ENCODE measurements at places on chromosomes 2 and 18. TPM values are rescaled to one million over a fixed set of nuclear protein-coding genes. Genes with fewer than 3 reads are reported as not detected.
A peak's percentile ranks its signal among the peaks of the same experiment; 100 is the strongest.

The ANKRD30B gene
- 0.57 TPM for total RNA-seq

The APLF gene
- 1.4 TPM for total RNA-seq

The GALNT13 gene
- total RNA-seq = 0.05 TPM

The LIMS2 gene
- total RNA-seq = 2.0 TPM

The RNF144A gene
- 1.5 TPM for total RNA-seq

The ATRAID gene
- total RNA-seq = 404 TPM

The MOGAT1 gene
- total RNA-seq = not detected

The ZDBF2 gene
- 9.1 TPM for total RNA-seq

The OR6B2 gene
- not detected for total RNA-seq

The TEX261 gene
- total RNA-seq = 61.5 TPM

The TMEM37 gene
- not detected for total RNA-seq

DNA sequence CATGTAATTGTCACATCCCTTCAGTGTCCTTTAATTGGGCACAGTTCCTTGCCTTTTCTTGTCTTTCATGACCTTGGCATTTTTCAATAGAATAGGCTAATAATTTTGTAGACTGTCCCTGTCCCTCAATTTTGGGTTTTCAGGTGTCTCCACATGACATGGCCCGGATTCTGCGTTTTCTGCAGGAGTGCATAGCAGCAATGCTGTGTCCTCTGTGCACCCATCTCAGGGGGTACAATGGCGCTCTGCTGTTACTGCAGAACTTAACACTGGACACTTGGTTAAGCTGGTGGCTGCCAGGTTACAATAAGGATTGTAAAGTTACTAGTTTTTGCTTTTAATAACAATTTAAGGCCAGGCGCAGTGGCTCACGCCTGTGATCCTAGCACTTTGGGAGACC lies 51.3 kb downstream of the INPP5D start:
- DNase-seq = no peak

DNA sequence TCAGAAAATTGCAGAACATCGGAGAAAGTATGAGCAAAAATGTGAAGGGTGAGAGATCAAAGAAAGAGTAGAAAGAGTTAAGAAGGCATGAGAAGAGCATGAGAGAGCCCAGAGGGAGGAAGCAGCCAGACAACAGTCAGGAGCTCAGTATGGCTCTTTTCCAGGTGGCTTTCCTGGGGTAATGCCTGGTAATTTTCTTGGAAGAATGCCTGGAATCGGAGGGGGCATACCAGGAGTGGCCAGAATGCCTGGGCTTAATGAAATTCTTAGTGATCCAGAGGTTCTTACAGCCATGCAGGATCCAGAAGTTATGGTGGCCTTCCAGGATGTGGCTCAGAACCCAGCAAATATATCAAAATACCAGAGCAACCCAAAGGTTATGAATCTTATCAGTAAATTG lies 271.8 kb upstream of the TFPI start:
- DNase-seq = peak; percentile 83

DNA sequence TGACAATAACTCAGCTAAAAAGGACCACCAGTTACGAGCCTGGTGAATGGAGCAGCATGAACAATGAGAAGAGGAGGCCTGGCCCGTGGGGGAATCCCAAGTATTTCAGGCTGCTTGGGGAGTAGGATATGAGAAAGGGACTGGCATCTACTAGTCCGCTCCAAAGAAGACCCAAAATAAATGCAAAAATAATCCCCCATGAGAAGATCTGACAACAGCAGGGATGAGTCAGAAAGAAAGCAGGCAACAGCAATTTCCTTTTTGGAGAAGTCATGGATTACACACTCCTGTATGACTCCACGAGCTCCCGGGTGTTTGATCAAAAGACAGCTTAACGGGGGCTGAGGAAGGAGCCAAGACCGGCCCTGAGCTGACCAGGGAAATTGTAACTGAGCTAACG lies 111.4 kb downstream of the SOX11 start:
- DNase-seq = no peak

- no peak for DNase-seq
Observed at GRCh38 chr18:48868468-48869466, 82.0 kb downstream of the SMAD7 start.

GRCh38 chr2:24618144-24618543 lies 127.1 kb downstream of the NCOA1 start:
- DNase-seq = no peak

DNA sequence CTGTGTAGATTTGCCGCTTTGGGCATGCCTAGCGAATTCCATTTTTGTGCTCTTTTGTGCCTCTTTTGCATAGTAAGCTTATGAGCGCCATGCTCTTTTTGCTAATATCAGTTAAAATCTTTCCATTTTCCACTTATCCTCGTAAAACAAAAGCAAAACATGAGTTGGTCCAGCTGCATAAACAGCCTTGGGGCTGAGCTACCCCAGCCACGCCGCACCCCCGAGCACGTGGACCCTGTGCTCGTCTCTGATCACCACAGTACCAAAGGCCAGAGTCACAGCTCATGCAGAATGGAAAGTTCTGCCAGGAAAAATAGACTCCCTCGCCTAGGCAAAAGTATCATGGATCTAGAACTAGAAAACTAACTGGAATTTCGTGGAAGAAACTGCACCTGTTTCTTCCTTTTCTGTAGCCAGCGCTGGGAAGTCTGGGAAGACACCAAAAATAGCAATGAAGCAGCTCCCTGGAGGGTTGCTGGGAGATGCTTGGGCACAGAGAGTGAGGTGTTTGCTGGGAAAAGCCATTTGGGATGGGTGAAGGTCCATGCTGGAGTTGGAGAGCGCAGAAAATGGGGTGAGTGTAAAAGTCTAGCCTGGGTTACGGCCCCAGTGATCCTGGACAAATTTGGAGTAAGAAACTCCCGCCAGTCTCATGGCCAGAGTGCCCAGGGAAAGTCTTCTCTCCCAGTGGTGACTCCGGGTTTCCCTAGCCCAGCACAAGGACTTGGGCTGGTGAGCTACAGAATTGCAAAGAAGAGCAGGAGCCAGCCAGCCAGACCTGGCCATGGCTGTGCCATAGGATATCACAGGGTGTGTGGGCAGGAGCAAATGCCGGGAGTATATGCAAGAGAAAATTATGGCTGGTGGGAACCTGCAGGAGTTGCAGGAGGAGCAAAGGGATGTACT lies 218.4 kb downstream of the GBX2 start:
- no peak for DNase-seq

DNA sequence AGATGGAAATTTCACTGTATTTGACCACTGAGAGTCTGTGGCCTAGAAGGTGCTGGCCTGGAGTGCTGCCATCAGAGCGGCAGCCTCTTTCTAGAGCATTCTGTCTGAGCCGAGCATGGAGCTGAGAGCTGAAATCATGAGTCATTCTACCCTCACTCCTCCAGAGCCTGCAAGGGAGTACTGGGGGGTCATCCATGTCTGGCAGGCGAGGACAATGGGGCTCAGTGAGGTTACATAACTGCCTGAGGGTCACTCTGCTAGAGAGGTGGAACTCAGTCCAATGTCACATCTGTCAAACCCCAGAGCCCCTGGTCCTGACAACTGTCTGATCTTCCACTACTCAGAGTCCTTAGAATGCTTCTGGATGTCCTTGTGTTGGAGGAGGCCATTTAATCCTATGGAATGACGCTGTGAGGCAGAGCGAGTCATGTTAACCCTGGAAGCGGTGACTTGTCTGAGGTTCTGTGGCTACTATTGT lies 65.3 kb downstream of the HAUS1 start:
- peak; percentile 92 for DNase-seq

- DNase-seq = peak; percentile 45
Observed at GRCh38 chr2:168336786-168337388, 89.5 kb upstream of the STK39 start.

- peak; percentile 15 for DNase-seq
Observed at GRCh38 chr2:24050041-24050979, 769 bp downstream of the FKBP1B start.

- DNase-seq = no peak
Observed at GRCh38 chr2:172467382-172467781, 40.0 kb downstream of the ITGA6 start.

DNA sequence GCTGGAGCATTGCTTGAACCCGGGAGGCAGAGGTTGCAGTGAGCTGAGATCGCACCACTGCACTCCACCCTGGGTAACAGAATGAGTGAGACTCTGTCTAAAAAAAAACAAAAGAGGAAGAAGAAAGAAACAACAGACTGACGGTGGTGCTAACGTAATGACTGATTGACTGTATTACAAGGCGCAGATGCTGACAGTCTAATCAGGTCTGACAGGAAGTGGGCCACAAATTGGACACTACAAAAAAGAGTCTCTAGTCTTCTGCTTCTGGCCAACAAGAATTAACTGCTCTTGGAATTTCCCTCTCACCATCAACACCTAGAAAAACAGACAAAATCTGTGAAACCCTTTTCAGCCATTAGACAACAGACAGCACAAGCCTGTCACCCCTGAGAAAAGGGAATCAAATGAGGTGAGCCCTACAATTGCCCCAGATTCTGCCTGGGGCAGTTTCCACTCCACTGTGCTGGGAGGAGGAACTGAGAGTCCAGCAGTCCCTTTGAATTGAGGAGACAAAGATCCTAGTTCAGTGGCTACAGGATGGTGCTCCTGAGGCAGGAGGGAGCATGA lies 43.3 kb downstream of the SNED1 start:
- no peak for DNase-seq

- peak; percentile 52 for DNase-seq
Observed at GRCh38 chr18:50286391-50287027, 983 bp downstream of the CXXC1 start.

All from M059J (cell line).